Stromal cell of bone marrow (primary cell): ENCODE measurements at places on chromosomes 7 and 10.

DNA sequence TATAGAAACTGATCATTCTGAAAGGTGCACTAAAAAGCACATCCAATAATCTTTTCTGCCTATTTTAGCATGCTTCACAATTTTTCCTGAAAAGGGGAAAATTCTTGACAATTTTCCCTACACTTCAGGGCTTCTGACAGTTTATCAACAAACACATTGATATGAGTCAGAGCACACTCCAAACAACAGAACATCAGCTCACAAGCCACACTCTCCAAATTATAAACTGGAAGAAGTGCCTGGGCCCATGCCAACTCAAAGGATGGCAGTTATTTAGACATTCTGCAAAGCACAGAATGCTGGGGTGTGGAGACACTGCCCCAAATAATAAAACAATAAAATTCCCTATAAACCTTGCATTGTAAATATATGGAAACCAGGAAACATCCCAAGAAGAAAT, 90.8 kb downstream of the ELAPOR2 start:
- DNase-seq, result no peak

GRCh38 chr10:97197030-97197500, 11.3 kb upstream of the SLIT1 start:
- no peak for DNase-seq

GRCh38 chr7:92158660-92159575, 20.0 kb downstream of the LRRD1 start:
- DNase-seq, result peak; percentile 94

DNA sequence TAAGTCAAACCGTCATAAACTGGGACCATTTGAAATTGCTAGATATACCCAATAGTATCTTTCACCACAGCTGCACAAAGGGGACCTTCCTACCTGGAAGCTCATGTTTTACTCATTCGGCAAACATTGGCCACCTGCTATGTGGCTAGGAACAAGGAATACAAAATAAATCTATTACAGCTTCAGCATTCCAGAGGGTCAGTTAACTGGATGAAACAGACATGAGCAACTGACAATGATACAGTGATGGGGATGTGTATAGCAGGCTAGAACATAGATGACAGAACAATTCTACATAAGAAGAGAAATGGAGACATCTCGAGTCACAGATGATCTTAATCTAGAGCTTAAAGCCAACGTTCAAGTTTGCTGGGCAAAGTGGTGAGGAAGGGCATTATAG, 3.1 kb upstream of the SMURF1 start:
- no peak for DNase-seq

DNA sequence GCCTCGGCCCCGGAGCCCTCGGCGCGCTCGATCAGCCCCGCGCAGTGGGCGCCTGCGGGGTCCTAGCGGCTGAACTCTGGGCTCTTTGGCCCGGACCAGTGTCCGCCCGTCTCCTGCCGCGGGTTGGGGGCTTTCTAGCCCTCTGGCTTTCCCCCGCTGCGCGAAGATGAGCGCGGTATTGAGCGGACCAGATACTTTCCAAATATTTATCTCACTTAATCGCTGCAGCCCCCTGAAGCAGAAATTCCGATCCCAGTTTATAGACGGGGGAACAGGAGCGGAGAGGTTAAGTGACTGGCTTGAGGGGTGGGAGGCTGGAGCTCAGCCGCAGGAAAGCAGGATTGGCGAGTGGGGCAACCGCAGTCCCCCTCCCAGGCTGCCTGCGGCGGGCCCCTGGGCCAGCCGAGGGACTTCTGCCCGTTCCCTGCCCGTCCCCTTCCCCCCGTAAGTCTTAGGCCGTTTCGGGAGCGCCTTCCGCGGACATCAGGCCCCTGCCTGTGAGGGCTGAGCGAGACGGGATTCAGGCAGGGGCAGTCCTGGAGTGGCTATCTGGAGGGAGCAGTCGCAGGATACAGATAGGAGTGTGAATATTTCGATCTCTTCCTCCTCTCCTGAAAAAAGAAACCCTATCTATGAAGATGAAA, 565 bp downstream of the STRIP2 start:
- no peak for DNase-seq

- DNase-seq, result no peak
Observed at GRCh38 chr10:33331379-33331694, 3.1 kb downstream of the NRP1 start.

GRCh38 chr10:31075434-31075833, 43.8 kb upstream of the ZNF438 start:
- DNase-seq, result no peak

DNA sequence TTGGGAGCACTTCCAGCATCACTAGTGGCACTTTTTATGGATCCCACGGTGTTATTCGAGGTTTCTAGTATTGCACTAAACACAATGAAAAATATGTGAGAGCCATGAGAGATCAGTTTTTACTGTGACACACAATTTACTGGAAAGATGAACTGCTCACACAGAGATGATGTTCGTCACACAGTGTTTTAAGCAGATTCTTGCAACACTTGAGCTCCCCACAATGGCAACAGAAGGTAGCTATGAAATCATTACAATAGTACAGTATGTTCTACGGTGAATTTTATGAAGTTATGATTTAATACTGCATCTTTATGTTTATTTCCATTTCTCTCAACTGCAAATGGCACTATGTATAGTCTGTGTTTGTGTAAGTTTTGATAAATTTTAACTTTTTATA, 27.4 kb upstream of the ENTPD1 start:
- DNase-seq, result peak; percentile 54

DNA sequence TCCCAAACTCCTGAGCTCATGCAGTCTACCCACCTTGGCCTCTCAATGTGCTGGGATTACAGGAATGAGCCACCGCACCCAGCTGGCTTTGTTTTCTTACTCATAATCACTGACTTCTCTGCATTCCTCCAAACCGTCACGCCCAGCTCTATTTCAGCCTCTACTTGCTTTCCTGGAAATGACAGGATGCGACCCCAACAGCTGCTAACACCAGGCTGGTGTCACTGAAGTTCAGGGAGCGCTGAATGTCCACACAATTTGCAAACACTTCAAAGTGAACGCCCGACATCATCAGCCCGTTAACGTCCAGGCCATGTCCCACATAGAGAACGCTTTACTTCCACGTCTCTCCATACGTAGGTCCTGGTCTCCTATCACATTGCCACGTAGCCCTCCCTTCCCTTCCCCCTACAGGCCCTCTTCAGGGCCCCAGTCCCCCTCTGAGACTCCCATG, 12.8 kb upstream of the PROSER2 start:
- no peak for DNase-seq

DNA sequence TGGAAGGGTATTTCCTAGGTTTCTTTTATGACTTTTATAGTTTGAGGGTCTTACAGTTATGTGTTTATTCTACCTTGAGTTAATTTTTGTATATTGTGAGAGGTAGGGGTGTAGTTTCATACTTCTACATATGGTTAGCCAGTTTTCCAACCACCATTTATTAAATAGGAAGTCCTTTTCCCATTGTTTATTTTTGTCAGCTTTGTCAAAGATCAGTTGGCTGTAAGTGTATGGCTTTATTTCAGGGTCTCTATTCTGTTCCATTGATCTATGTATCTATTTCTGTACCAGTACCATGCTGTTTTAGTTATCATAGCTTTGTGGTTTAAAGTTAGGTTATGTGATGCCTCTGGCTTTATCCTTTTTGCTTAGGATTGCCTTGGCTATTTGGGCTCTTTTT, 71.9 kb upstream of the CC2D2B start:
- DNase-seq, result no peak

DNA sequence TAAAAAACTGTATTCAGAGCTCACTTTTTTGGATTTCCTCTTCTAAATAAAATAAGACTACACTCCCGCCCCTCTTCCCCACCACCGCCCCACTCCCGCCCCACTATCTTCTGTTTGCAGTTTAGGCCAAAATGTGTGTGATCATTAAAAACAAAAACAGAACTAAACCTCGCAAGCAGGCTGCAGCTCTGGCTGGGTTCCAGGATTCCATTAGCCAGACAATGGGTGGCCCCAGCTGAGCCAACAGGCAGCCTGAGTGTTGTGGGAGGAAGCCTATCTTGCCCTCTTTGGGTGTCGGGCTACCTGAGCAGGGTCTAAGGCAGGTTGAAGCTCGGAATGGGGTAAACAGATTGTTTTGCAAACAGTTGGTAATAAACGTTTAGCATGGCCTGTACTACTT, 41.7 kb downstream of the ARL4A start:
- DNase-seq, result no peak

GRCh38 chr10:34489411-34489810, 325.7 kb downstream of the PARD3 start:
- no peak for DNase-seq

GRCh38 chr7:150778014-150778737, 22.0 kb downstream of the TMEM176B start:
- no peak for DNase-seq

DNA sequence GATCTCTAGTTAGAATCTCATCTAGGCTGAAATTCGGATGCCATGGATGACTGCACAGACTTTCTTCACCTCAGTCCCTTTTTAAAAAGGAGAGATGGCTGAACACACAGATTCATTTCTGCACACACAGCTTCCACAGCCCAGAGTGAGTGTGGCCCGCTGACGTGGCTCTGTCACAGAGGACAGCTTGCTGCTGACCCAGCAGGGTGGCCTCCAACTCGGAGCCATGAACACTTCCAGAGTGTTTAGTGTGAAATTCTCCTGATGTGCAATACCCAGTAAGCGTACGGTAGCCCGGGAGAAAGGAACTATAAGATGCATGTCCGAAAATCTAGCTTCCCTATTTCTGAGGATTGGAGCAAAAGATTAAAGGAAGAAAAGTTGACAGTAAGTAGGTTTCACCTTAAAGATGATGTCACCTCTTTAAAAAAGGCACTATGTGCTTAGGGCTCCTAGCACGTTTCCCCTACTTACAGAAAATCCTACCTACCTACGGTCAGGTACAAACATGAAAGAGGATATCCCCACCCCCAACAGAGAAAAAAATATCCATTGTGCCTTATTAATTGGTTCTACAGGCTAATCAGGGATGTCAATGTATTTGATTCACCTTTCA, 162.2 kb downstream of the RAPGEF5 start:
- no peak for DNase-seq

DNA sequence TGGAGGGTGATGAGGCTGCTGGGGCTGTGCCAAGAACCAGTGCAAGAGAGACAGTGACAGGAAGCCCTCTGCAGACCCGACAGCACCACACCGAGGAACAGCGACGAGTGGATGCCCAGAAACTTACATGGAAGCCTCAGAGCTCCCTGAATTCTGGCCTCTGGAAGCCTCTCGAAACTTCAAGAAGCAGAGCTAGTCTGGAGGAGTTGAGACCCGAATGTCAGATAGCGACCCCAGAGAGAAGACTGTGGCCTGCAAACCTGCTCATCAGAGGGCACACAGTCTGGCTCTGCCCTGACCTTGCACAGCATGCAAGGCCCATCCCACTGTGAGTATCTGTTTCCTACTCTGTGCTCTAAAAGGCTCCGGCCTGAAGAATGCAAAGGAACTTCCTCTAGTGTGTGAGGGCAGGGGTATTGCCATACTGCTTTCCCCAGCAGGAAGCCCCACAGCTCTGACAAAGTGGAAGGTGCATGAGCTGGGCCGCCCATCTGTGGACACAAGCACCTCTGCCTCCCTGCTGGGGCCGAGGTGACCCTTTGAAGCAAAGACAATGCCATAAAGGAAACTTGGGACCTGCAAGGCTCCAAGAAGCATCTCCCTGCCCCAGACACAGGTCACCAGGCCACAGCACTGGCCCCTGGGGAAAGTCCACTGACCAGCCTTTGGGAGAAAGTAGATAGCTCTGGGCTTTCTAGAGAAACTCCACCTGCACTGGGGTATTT, 10.5 kb upstream of the C10orf71 start:
- DNase-seq, result no peak

GRCh38 chr10:121594076-121594475, 4.2 kb downstream of the FGFR2 start:
- DNase-seq, result no peak

GRCh38 chr10:97627731-97628130, 5.6 kb downstream of the MORN4 start:
- no peak for DNase-seq

GRCh38 chr10:6918305-6918704, 338.2 kb upstream of the PRKCQ start:
- no peak for DNase-seq

DNA sequence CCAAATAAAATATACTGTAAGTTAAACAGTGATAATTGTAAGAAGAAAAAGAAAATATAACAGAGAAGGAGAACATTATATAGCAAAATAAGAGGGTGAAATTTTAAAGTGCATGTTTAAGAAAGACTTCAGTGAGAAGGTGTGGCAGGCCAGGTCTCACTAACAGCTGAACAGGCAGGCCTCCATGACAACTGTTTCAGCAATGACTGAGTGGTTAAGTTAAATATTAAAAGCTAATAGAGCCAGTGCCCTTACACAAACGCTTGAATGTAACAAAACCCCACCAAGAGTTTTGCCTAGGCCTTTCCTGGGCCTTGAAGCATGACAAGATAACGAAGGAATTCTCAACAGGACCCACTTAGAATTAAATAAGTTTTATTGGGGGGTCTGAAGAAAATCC, 32.6 kb downstream of the CFAP43 start:
- DNase-seq, result no peak

DNA sequence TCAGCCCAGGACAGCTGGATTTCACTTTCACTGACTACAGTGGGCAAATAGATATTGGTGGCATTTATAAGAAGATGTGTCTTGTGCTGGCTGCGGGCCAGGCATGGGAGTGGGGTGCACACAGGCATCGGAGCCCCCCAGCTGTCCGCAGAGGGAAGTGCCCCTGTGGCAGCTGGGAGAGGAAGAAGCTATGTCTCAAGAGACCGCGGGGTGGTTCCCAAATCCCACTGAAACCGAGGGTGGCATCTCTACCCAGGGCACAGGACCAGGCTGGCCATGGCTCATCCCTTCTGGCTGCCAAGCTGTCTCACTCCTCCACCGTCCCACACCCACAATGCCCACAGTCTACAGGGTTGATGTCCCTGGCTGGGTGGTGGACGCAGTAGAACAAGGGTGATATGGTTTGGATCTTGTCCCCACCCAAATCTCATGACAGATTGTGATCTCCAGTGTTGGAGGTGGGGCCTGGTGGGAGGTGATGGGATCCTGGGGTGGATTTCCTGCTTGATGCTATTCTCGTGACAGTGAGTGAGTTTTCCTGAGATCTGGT, 94.8 kb downstream of the TCERG1L start:
- no peak for DNase-seq

- DNase-seq, result no peak
Observed at GRCh38 chr7:47225387-47226131, 356.4 kb downstream of the TNS3 start.

DNA sequence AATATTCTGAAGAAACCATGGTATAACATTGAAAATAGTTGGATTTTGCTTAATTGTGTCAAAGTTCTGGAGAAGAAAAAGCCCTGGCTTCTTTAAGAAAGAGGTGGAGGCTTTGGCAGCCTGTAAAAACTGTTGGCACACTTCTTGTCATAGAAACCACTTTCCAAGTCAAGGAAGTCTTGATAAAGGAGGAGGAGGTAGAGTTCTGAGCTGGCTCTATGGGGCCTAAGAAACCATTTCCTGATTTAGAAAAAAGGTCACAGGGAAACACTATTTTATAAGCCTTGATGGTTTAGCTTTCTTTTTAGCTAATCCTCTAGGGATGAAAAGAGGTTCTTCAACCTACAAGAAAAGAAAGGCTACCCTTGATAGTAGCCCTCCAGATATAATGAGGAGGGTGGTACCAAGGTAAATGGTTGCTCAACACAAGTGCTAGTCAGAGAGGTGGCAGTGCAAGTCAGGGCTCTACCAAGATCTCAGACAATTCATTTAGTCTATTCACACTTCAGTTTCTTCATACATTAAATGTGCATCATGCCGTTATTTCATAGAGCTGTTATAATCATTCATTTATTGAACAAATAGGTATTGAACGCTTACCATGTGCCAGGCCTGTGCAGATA, 346.9 kb downstream of the RNLS start:
- DNase-seq, result no peak

- no peak for DNase-seq
Observed at GRCh38 chr10:77673101-77673500, 35.5 kb upstream of the KCNMA1 start.
